ENCODE measurements at places on chromosomes 4 and X. TPM values are rescaled to one million over a fixed set of nuclear protein-coding genes. Genes with fewer than 3 reads are reported as not detected.

DNA sequence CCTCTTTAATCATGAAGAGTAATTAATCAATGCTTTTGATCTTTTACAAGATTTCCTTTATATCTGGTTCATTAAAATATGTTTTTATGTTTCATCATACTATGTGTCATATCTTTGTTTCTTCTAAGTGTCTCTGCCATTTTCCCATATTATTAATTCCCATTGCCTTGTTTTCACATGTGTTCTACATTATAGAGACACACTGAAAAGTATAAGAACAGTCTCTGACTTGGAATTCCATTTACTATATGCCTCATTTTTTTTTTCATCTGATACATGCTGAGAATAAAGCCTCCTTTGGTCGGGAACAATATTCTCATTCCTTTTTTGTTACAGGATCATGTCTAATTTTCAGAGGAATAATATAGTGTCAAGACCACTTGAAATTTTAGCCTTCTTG lies 4.3 kb downstream of the BANK1 start:
- DNase-seq = no peak

DNA sequence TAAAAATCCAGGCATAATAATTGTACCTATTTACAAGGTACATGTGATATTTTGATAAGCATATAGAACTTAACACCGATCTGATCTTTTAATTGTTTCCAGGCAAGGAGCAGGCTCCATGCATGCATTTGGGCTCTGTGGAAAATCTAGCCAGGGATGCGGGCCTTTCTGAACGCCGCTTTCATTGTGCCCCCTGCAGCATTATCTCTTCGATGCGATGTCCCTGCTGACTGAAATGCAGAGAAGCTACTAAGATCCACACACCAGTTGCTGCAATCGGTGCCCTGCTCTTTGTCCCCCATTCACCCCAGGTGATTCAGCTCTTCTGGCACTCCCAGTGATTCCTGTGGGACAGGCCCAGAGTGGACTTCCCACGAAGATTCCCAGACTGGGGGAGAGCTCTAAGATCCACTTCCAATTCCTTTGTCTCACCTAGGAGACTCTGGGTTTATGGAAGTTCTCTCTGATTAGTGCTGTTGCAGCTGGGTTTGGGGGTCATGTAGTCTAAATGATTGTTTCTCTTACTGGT lies 254.3 kb upstream of the AGA start:
- DNase-seq = no peak

The IL9R gene
- total RNA-seq = 1.4 TPM

The CTAG1B gene
- not detected for total RNA-seq

DNA sequence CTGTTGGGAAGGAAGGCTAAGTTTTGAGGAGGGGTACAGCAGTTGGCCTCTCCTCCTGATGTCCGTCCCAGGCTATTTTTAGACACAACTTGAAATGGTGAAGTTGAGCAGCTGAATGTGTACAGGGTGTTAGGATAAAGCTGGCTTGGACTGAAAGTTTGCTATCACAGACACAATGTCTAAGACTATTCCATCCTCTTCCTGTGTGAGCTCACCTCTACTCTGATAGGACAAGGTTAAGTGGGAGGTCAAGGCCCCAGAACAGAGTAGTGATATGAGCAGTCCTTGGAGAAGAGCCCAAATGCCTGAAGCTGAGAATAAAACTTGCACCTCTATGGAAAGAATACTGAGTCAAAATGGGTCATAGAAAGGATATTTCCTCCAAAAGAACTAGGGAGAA lies 4.1 kb downstream of the ATP1B4 start:
- no peak for DNase-seq

DNA sequence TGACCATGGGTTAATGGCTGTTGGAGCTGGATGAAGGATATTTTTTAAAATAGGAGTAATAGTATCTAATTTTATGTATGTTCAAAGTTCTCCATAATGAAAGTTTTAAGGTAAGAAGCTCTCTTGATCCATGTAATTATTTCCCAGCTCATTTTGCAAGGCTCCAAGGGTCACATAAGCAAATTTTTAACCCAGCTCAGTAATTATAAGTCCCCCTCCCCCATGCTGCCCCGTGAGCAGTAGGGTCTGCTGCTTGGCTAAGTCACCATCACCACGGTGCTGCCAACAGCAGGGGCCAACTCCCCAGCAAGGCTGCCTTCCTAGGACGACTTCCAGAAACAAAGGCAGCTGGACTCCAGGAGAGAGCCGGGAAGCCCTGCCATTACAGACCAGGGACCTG lies 340.0 kb downstream of the FBXW7 start:
- no peak for DNase-seq

- DNase-seq = no peak
Measured at GRCh38 chr4:101186567-101187184, 160.7 kb downstream of the PPP3CA start.

The SLC26A1 gene
- total RNA-seq = 0.21 TPM

- no peak for DNase-seq
Measured at GRCh38 chr4:65071564-65071963, 598.7 kb downstream of the EPHA5 start.

DNA sequence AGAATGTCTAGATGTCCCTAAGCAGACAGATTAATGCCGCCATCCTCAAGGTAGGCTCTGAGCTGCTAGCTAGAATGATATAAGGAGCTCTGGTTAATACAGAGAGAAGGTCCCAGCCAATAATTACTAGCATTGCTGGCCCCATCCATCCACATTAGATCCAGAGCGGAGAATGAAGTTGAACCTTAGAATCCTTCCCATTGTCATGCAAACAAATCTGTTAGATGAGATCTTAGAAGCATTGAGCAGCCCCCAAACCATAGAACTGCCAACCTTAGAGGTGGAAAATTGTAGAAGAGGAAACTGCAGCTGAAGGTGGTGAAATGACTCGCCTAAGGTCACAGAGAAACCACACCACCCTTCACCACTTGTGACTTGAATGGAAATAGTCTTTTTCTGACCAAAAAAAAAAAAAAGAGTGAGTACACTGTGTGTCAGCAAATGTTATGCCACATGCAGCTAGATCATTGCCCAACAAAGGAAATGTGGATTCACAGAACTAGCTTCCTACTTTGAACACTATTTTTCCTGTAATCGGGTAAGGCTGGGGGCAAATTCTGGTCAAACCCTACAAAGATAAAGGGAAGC lies 162.1 kb downstream of the SMIM20 start:
- DNase-seq = peak; percentile 61

- no peak for DNase-seq
Measured at GRCh38 chrX:139094671-139095592, 383.4 kb upstream of the FGF13 start.

- DNase-seq = no peak
Measured at GRCh38 chr4:24675721-24676389, 91.5 kb upstream of the DHX15 start.

The GYPB gene
- not detected for total RNA-seq

The TRIM61 gene
- total RNA-seq = 3.4 TPM

DNA sequence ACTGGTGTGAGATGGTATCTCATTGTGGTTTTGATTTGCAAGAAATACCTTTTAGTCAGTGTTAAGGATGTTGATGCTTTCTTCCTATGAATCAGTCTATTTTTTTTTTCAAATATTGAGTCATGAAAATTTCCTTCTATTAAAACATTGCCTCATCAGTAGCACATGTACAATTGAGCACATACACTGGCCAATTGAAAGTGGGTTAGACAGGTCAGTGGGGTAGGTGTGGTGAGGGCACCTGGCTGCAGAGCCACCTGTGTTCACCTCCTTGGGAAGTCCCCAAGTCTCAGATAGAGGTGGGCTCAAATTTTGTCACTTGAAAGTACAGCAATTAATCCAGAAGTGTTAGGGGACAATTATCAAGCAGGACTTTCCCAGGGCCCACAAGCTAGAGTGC lies 243.7 kb downstream of the SPRY1 start:
- no peak for DNase-seq

DNA sequence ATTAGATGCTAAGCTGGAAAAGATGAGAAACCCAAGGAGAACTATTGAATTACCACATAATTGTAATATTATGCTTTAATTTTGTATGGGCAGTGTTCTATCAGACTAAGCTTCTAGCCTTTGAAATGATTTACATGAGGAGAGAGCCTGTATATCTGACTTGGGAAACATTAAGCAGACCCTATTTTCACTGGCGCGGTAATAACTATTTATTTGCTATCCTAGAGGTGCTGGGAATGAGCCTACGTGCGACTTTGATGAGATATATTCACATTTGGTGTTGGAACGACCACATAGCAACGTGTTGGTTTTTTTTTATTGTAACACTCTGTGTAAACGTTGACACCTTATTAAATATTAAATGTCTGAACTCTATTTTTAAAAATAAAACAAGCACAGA lies 80.5 kb downstream of the CLCN4 start:
- no peak for DNase-seq

DNA sequence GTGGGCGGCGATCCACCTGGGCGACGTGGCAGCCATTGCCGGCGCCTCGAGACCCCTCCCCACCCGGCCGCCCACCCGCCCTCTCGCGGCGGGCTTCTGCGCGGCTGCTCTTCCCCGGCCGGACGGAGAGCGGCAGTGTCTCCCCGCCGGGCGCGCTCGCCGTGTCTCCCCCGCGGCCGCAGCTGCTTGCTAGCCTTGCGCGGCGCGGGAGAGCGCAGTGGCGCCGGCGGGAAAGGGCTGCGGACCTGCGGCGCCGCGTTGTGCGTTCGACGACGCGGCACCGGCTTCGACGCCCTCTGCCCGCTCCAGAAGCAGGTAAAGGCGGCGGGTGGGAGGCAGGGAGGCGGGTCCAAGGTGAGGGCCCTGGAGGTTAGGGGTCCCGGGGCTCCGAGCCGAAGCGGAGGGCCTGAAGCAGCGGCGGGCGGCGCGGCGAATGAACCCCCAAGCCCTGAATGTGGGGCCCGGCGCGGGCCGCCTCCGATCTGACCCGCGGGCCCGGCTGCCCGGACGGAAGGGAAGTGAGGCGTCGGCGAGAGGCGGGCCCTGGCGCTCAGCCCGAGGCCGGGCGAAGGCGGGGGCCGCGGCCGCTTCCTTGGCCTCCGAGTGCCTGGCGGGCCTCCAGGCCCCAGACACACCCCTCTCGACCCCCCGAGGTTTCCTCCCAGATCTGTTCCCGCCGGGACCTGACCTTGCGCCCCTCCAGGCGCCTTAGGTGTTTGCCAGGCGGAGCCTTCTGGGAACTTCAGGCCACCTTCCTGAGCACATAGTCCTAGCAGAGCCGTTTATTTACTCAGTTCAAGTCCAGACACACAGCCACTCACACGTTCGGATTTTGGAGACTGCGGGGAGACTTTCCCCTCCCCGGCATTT lies at the start of gene N4BP2:
N4BP2 (plus strand) TSS at position 135 of the 870 bp plus-strand sequence. CDS start 40,491 bp downstream, outside the sequence.
- peak; percentile 84 for DNase-seq

DNA sequence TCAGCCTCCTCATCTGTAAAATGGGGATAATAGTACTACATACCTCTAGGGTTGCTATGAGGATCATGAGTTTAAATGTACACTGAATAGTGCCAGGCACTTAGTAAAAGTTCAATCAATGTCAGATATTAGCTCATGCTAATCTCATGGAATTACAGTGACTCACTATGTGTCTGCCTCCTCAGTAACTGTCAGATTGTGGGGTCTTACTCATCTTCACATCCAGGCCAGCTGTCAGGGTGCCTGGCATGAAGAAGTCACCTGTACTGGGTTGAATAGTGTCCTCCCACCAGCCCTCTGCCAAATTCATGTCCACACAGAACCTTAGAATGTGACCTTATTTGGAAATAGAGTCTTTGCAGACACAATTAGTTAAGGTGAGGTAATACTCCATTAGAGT lies 54.3 kb upstream of the STIM2 start:
- no peak for DNase-seq

The SLC9B1 gene
- total RNA-seq = 1.0 TPM
